ENCODE measurements at places on chromosomes 7 and 10.

DNA sequence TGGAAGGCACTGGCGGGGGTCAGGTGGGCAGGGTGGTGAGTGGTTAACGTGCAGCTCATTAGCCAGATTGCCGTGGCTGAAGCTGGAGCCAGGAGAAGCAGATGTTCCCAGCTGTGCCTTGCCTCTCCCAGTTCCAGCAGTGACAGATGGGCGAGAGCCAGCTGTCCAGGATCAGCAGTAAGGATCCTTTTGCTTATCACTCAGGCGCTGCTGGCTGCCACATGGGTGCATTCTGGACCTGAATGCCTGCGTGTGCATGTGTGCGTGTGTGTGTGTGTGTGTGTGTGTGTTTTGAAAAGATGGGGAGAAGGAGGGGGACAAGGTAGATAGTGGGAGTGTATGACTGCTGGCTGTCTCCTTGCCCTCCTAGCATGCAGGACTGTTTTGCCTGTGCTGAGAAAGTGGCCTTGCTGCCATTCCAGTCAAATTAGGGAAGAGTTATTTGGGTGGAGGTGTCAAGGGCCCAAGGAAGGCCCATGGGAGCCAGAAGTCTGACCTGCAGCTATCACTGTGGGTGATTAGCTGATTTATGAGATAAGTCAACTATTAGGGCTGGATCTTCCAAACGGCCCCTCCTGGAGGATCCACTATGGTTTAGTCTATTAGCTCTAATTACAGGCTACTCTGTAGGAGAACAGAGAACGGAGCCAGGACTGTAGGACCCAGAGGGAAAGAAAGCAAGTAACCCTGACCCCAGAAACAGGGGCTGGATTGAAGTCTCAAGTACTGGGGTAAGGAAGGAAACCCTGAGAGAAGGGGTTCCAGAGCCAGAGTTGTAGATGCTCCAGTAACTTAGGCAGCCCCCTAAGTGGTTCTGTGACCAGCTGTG, 3.3 kb downstream of the EPHA1 start:
- no peak for DNase-seq

GRCh38 chr10:75137533-75138438, 26.3 kb downstream of the SAMD8 start:
- no peak for DNase-seq

DNA sequence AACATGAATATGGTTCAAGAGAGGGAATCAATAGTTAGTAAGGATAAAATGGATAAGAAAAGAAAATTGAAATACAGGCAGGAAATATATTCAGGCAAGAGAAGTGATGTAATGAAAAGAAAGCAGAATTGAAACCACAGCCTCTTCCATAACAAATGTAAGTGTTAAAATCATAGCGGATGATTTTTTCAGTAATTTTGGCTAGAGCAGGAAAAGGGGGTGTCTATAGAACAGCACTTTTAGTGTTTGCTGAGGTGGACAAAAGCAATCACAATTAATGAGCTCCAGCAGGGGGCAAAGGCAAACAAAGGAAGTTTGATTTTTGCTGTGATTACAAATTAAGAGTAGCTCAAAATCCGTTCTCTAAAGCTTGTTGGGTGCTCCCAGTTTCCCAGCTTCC, 79.0 kb downstream of the TRIL start:
- DNase-seq = no peak

GRCh38 chr10:8584666-8585065, 530.2 kb downstream of the GATA3 start:
- DNase-seq = no peak

DNA sequence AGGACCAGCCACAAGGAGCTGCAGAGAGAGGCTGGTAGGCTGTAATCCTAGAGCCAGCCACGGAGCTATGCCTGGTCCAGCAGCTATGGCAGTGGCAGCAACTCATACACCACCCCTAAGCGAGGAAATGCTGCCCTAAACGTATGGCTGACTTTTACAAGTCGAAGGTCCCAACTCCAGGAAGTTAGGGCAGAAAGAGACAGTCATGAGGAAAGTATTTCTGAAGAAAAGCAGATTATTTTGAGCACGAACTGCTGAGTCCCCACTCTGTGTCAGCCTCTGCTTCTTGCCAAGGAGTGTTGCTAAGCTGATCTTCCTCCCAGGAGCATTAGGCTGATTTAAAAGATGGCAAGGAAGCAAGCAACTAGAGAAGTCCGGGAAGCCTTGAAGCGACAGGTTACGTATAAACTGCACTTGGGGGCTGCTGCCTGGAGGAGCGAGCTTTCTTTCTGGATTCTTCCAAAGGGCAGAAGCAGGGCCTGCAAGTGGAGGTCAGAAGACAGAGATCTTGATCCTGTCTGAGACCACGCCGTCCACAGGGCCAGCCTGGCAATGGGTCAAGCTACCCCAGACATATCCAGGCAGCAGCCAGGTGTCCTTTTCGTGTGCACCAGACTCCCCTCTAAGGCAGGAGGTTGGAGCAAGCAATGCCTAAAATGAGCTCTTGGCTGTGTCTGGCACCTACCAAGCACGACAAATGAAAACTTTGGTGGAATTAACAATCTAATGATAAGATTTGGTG, 39.4 kb downstream of the PLXNA4 start:
- DNase-seq = no peak

DNA sequence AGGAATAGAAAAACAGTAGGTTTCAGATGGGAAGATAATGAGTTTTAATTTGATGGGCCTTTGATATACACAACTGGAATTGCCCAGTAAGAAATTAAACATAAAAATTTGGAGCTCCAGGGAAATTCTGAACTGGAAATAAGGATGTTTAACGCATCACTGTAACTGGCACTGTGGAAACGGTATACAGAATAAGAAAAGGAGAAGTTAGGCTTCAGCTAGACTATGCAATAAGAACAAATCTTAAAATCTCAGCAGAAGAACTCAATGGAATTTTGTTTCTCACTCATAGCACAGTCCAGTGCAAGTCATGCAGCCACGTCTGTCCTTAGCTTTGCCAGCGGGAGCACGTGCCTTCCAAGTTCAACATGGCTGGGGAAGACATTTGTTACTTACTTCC, 52.9 kb upstream of the FGL2 start:
- no peak for DNase-seq

- no peak for DNase-seq
Measured at GRCh38 chr10:43994539-43994938, 345.9 kb upstream of the ZNF32 start.

DNA sequence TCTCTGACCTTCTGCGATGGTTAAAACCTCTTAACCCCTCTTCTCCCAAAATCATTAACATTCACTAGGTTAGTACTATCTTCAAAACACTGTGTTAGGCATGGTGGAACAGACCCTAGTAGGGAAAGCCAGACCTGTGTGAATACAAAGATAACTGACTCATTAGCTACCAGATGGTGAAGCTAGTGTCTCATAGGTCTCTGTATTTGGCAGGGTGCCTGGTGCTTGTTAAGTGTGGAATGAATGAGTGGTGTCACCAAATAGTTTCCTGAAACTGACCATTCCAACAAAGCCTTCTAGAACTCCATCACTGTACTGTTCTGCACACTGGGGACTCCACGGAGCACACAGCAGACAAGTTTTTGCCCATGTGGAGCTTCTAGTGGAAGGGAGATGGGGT, 27.7 kb upstream of the TM9SF3 start:
- DNase-seq = no peak

DNA sequence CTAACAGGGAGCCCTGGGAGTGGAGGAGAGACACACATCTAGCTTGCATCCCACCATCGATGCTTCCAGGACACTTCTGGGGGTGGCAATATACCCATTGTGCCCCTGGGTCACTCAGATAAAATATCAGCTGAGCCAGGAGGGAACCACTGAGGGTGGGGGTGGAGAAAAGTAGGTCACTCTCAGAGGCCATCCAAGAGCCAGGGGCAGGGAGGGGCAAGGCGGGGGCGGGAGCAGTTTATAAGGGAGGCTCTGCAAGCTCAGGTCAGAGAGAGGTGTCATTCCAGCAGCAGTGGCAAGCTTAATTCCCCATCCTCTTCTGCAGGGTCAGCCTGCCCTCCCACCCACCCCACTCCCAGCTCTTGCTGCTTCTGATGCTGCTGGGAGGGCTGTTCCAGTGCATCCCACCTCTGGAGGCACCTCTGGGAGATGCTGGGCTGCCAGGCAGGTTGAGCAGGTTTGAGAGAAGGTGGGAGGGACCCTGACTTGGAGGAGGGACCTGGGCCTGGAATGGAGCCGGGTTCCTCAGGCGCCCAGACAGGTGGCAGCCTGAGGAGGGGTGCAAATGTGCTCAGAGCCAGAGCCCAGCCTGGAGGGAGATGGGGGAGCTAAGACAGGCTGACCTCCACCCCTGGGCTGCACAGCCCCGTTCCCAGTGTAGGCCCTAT, 20.1 kb upstream of the TLX1 start:
- no peak for DNase-seq

DNA sequence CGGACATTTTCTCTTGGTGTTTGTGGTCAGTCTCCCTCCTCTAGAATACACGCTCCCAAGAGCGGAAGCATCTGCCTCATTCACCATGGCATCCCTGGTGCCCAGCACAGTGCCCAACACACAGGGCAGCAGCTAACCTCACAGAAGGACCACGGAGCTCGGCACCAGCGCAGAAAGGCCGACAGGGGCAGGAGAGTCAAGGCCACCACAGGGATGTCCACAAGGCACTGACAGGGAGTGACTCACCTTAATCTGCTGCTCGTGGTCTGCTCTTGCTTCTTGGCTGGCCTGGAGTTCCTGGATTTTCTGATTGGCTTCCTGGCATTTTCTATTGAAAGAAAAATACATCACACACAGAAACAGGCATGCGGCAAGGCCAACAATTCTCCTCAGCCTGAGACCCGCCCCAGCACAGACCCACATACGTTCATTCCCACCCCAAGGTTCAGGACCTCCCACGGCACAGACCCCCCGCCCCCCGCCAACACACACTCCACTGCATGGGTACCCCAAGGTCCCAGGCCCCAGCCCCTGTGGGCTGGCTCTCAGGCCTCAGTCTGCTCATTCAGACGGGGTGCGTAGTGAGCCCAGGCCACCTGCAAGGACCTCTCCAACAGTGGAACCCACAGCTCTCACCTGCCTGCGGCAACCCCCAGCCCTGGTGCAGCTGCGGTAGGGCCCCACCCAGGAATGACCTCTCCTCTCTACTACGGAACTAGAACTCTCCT, 14.9 kb downstream of the MAD1L1 start:
- no peak for DNase-seq

DNA sequence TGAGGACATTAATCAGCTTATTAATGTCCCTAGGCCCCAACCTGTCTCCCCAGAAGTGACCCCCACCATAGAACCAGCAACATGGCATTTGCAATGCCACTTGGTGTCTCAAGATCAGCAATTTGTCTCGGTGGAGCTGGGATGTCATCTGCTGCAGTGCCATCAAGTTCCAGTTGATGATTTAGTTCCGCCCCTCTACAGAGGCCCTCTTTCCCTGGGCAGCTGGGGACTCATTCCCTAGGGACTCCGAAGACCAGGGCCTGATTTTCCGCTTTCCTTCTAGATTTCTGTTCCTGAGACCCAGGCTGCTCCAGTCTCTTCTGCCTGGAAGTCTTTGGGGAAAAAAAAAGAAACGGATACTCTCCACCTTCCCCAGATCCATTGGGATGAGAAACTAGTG, 122.5 kb upstream of the NANOS1 start:
- DNase-seq = no peak

GRCh38 chr7:22356010-22356691, 803 bp downstream of the RAPGEF5 start:
- DNase-seq = peak; percentile 37

DNA sequence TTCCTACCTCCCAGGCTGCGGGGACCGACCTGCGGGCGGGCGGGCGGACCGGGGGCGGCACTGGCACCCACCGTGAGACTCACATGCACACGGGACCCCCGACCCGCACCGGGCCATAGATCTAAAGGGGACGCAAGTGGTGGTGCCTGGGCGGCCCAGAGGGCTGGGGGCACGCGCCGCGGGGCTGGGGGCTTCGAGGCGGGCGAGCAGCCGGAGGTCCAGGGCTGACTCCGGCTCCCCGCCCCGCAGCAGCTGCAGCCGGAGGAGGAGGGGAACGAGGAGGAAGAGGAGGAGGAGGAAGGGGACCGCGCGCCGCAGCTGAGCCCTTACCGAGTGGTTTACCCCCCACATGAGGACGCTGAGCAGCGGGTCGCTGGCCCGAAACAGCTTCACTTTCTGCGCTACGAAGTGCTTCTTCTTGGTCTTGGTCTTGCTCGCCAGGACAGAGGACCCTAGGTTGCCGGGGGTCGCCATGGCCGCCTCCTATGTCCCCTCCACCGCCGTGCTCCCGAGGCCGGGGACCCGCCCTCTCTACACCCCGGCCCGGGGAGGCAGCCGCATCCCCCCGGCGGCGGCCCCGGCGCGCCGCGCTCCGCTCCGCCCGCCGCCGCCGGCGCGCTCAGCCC, 412 bp downstream of the PIP4K2A start:
- DNase-seq = peak; percentile 30

- DNase-seq = no peak
Measured at GRCh38 chr10:37700886-37701780, 156.3 kb downstream of the ZNF248 start.

- no peak for DNase-seq
Measured at GRCh38 chr7:33093266-33093665, 15.9 kb downstream of the RP9 start.

DNA sequence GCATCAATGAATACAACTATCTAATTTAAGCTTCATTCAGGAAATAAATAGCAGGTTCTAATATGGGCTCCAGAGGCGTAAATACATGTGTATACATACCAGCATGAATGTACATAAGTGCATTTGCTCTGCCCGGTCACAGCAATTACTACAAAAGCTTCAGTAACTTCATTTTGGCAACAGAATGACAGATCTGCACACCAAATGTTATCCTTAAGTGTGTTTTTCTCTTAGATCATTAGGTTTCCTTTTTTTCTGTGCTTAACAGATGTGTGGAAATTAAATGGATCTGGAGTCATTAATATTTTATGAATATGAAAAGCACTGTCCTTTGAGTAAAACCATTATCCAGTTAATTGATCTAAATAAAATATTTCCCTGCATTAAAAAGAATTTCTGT, 159.0 kb upstream of the MEOX2 start:
- DNase-seq = no peak

DNA sequence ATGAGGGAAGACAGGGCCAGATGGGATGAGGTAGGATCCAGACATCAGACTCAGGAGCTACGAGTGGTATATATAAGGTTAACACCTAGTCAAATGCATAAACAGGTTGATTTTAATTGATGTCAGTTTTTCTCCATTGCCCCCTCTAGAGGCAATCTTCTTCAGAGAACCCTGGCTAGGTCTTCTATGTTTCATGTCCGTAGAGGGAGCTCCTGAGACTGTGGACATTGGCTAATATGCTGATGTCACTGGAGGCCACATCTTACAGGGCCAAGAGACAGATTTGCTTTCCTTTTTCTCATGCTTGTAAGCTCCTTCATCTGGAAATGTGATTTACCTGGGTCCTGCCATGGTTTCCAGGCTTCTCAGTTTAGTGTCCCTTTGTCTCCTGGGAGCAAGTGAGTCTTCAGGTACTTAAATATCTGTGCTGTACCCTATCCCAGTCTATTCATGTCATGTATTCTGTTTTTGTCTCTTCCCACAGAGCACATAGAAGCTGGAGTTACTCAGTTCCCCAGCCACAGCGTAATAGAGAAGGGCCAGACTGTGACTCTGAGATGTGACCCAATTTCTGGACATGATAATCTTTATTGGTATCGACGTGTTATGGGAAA, 161.6 kb upstream of the PRSS1 start:
- peak; percentile 36 for DNase-seq

GRCh38 chr7:137879357-137880158, 32.8 kb upstream of the DGKI start:
- DNase-seq = no peak

All from endothelial cell (in vitro differentiated cells).